ENCODE measurements at places on chromosomes 11 and 22.
A peak's percentile ranks its signal among the peaks of the same experiment; 100 is the strongest.

DNA sequence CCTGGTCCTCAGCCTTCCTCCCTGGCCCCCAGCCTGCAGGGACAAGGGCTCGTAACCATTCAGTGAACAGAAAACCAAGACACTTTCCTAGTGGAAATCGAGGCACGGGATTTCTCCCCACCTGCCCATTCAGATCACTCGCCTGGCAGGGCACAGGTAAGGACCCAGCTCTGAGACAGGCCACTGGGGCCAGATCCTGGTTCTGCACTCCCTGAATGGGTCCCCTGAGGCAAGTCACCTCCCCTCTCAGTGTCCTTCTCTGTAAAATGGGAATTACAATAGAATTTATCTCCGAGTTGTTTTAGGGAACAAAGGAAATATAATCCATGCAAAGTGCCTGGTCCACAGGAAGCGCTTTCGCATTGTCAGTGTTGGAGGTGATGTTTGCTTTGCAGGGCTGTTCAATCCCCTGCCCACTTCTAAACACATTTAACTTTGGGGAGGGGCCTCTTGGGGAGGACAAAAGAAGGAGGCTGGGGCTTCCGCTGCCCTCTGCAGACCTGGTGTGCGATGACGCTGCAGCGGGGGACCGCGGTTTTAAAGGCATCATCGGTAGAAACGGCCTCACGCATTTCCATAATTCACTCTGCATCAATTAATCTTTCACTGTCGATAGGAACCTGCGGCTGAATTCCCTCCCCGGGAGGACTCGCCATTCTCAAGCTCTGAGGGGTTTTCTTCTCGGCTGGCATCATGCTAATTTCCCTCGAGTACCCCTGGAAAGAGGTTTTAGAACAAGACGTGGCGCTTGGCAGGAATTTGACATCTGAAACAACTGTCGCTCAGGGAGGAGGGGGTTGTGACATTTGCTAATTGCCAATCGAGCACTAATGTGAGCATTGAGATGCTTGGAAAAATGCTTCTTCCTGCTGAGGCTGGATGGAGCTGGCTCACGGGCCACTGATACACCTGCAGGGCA, 70.4 kb upstream of the FGF3 start:
- no peak for DNase-seq

DNA sequence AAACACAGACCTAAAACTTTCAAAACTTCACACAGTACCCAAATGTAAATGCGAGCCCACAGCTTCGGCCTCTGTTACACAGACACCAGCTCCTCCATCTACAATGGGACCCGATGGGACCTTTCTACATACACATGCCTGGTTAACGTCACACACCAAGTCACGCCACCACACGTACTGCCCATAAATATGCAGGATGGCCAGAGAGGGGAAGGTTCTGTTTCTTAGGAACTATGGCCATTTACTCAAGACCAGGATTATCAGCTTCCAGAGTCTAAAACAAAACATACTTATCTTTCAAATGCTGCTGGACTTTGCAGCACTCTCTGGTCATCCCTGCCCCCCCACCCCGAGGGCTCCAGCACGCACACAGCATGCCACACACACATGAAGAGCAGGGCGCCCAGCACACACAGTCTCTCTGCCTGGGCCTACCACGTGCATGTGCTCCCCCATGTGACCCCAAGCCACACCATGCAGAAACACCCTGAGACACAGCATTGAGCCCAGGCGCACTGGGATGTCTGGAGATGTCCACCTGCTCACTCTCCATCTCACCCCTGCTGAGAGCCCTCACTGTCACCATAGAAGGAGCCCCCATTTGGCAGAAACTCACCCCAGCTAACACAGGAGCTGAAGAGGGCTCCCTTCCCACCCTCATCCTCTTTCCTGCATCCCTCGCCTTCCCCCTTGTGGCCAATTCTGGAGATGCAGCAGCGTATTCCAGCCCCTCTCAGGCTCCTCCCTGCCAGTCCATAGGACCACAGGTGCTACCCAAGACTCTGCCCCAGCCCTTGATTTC, 61.8 kb downstream of the SLC22A12 start:
- peak; percentile 64 for DNase-seq

- no peak for DNase-seq
Observed at GRCh38 chr22:31138126-31138525, 2.2 kb downstream of the PLA2G3 start.

- DNase-seq = no peak
Observed at GRCh38 chr22:23673050-23673620, 17.7 kb upstream of the RGL4 start.

GRCh38 chr11:64347193-64347867, 7.3 kb downstream of the CCDC88B start:
- no peak for DNase-seq

DNA sequence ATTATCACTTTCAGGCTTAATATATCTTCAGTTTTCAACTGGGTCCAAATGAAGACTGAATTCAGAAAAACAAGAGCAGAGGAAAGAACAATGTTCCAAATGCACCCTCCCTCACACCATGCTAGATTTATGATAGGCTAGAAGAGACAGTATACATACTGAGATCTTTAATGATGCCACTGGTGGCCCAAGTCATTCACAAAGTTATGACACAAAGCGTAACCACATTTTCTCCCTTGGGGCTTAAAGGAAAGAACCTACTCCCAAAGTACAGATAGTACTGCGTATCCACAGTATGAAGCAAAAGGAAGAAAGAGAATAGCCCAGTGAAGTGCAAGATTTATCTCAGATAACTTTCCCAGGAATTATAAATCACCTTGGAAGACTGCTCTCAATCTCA, 10.9 kb upstream of the SOX6 start:
- no peak for DNase-seq

DNA sequence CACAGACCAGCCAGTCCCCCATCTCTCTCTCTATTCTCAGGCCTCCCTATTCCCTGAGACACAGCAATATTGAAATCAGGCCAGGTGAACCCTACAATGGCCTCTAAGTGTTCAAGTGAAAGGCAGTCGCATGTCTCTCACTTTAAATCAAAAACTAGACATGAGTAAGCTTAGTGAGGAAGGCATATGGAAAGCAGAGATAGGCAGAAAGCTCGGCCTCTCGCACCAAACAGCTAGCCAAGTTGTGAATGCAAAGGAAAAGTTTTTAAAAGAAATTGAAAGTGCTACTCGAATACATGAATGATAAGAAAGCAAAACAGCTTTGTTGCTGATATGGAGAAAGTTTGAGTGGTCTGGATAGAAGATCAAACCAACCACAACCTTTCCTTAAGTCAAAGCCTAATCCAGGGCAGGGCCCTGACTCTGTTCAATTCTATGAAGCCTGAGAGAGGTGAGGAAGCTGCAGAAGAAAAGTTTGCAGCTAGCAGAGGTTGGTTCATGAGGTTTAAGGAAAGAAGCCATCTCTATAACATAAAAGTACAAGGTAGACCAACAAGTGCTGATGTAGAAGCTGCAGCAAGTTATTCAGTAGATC, 19.8 kb upstream of the MPZL2 start:
- DNase-seq = no peak

DNA sequence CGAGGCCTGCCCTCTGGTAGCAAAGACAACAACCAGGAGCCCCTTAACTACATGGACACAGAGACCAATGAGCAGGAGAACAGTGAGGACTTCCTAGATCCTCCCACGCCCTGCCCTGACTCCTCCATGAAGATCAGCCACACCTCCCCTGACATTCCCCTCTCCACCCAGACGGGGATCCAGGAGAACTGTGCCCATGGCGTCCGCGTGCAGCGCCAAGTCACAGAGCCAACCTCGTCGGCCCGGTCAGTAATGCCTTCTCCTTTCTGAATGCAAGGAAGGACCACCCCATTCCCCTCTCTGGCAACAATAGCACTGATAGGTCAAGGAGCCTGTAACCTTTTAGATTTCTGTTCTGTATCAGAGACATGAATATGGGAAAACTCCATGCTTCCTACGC, 51.4 kb downstream of the SYT9 start:
- DNase-seq = no peak
